Cardiac muscle cell (in vitro differentiated cells and primary cell): ENCODE measurements at places on chromosomes 1 and 21. TPM values are rescaled to one million over a fixed set of nuclear protein-coding genes. Genes with fewer than 3 reads are reported as not detected.
A peak's percentile ranks its signal among the peaks of the same experiment; 100 is the strongest.

- H3K4me1 ChIP-seq: peaks cover 6% of the 10 kb centered on the region
- no peak for DNase-seq
- no peaks in the 10 kb centered on the region for H3K36me3 ChIP-seq
- H3K27ac ChIP-seq: no peak overlapping the region
- H3K4me3 ChIP-seq: peak overlapping the region; percentile 13
Observed at GRCh38 chr1:220884981-220885918, 6.0 kb downstream of the HLX start.

PADI2 gene
- 0.54 and 0.67 TPM in 2 replicates for total RNA-seq

GRCh38 chr1:192812420-192813209, 3.8 kb downstream of the RGS2 start:
- no peak overlapping the region for H3K27ac ChIP-seq
- H3K36me3 ChIP-seq: peaks cover 6% of the 10 kb centered on the region
- no peak overlapping the region for H3K4me3 ChIP-seq
- H3K4me1 ChIP-seq: no peaks in the 10 kb centered on the region

MTF1 gene
- 1.5 and 1.6 TPM in 2 replicates for total RNA-seq

DNA sequence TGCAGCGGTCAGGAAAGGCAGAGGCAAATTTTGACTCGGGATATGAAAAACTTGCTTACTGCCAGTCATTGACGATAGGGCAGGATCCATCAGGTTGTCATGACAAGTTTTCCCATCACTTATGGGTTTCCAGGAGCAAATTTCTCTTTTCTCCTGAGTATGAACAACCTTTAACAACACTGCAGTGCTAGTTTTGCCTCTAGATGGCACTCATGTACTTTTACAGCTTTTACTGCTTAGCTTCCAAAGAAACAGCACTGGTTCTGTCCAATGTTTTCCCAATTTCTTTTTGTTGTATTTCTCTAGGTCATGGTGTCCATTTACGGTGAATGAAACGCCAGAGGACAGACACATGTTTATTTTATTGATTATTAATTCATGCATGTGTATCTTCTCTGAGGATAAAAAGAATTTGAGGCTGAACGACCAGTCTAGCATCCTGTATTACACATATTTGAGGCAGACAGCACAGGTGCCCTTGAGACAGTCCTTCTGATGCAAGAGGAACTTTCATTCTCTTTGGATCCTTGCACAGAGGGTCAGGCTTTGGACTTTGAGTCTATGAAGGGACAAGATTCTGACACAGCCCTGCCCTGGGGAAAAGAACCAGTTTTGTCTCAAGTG, 112.3 kb upstream of the TRABD2B start:
- H3K36me3 ChIP-seq: no peaks in the 10 kb centered on the region
- no peak overlapping the region for H3K27ac ChIP-seq
- H3K4me3 ChIP-seq: no peak overlapping the region
- H3K4me1 ChIP-seq: no peaks in the 10 kb centered on the region
- H3K27me3 ChIP-seq: peaks cover 2% of the 10 kb centered on the region
- peak; percentile 76 for DNase-seq

- H3K27me3 ChIP-seq: no peaks in the 10 kb centered on the region
- no peak overlapping the region for H3K4me3 ChIP-seq
- no peak overlapping the region for H3K27ac ChIP-seq
- DNase-seq: no peak
Observed at GRCh38 chr1:75808921-75809320, 12.2 kb downstream of the MSH4 start.

CCDC17 gene
- 2.9 and 7.5 TPM in 2 replicates for total RNA-seq

DENND2C gene
- total RNA-seq: 1.8 TPM in 2 replicates

DNA sequence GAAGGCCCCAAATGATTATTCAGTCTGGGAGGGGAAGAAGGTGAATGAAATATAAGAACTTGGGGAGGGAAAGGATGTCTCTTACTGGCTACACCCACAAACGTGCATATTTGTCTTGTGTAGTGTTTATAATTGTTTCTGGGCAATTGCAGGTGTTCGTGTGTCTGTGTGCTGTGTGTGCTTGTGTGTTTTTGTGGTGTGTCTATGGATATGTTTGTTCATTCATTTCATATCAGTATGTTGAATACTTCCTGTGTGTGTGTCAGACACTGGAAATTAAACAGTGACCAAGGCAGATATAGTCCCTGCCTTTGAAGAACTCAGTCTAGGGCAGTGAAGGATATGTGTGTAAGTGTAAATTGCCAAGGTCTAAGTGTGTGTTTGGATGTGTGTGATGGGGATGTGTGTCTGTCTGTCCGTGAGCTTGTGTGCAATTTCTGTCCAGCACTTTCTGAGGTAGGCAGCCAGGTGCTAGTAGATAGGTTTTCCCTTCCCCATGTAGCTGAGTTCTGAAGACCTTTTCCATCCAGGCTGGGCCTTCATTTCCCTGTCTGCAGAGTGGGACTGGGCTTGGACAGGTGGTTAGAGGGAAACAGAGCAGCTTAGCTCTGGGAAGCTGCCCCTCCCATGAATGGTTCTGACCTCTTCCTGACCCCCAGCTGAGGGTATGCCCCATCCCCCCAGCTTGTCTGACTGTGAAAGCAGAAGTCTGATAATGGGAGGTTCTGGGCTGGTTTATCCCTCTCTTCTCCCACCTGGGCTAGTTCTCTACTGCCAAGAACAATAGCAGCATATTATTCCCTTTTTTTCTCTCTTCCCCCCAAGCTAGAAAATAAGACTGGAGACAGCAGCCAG, 3.8 kb downstream of the AGO1 start:
- peak overlapping the region; percentile 71 for H3K27ac ChIP-seq
- H3K36me3 ChIP-seq: peaks cover 8% of the 10 kb centered on the region
- peaks cover 40% of the 10 kb centered on the region for H3K4me1 ChIP-seq
- no peaks in the 10 kb centered on the region for H3K27me3 ChIP-seq

- no peaks in the 10 kb centered on the region for H3K36me3 ChIP-seq
- no peak overlapping the region for H3K4me3 ChIP-seq
- no peaks in the 10 kb centered on the region for H3K4me1 ChIP-seq
- DNase-seq: no peak
Observed at GRCh38 chr21:35139382-35139715, 90.2 kb upstream of the RUNX1 start.

GRCh38 chr21:41861987-41862386, 17.2 kb downstream of the PRDM15 start:
- H3K27ac ChIP-seq: no peak overlapping the region
- no peaks in the 10 kb centered on the region for H3K36me3 ChIP-seq
- no peak for DNase-seq
- H3K4me3 ChIP-seq: no peak overlapping the region

DNA sequence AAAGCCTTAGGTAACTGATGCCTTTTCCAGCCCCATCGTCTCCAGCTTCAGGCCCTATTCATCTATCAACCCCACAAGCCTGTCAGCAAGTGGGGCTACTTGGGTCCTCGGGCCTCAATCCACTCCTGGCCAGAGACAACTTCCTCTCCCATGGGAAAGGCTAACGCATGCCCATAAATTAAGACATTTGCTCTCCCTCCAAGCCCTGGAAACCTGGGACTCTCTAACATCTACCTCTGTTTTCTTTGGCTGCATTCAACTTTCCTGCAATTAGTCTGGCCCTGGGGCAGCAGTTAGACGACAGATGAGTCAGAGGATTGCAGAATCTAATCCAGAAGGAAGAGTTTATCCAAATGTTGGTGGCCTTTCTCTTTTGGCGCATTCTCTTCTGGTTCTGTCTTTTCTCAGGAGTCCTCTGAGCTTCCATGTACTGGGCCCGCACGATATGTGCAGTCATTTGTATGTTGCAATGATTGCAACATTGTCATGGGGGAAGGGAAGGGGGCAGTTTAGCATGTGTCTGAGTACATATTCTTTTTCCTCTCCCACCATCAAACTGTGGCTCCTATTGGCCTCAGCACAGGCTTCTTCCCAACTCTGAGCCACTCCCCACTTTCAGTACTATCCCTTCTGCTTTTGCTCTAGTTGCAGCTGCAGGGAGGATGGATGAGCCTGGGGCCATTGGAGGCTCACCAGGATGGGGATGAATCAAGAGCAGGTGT, 54.4 kb downstream of the NAV1 start:
- H3K4me3 ChIP-seq: no peak overlapping the region
- no peaks in the 10 kb centered on the region for H3K4me1 ChIP-seq
- DNase-seq: no peak
- no peaks in the 10 kb centered on the region for H3K27me3 ChIP-seq

RNU1-2 gene
- total RNA-seq: under 0.01 TPM in 2 replicates

DNA sequence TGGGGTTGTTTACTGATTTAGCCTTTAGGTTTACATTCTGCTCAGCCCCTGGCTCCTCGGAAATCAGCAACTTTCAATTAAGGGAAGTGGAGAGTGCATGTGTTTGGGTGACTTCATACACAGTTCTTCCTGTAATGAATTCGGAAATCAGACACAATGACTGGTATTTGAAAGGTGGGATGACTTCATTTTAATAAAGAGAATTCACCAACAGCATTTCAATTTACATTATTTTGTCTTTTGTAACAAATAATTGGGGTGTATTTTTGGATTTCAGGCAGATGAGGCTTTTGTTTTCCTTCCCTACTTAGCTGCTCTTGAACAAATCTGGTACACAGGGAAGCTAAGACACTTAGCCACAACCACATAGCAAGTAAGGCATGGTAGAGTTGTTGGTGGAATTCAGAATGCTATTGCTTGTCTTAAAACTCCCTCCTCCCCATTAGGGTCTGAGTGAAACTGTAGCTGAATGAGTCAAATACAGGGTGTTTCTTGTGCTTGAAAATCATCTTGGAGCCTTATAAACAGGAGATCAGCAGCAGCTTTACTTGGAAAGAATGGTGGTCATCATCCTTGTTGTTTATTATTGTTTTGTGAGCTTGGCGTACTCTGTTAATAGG, 917 bp downstream of the STX12 start:
- no peaks in the 10 kb centered on the region for H3K27me3 ChIP-seq
- peak; percentile 26 for DNase-seq
- H3K4me3 ChIP-seq: peak overlapping the region; percentile 88
- no peaks in the 10 kb centered on the region for H3K36me3 ChIP-seq

WNT4 gene
- 0.04 TPM in 1 of 2 replicates, not detected in the other for total RNA-seq

DNA sequence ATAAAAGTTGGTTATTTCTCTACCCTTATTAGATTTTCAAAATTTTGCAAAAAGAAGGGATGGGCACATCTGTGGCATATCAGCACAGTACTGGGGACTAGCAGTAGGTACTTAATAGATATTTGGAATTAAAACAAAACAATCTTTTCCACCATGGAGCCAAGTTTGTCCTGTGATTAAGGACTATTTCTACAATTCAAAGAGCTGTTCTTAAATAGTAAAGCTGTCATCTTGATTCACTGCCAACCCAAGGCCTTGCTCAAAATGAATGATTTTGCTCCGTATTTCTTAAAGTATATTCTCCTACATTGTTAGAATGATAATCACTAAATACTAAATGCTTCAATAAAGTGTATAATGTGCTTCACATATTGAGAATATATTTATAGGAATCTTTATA, 169.9 kb downstream of the S1PR1 start:
- H3K4me3 ChIP-seq: no peak overlapping the region
- no peaks in the 10 kb centered on the region for H3K36me3 ChIP-seq
- H3K27me3 ChIP-seq: no peaks in the 10 kb centered on the region
- no peak for DNase-seq

DNA sequence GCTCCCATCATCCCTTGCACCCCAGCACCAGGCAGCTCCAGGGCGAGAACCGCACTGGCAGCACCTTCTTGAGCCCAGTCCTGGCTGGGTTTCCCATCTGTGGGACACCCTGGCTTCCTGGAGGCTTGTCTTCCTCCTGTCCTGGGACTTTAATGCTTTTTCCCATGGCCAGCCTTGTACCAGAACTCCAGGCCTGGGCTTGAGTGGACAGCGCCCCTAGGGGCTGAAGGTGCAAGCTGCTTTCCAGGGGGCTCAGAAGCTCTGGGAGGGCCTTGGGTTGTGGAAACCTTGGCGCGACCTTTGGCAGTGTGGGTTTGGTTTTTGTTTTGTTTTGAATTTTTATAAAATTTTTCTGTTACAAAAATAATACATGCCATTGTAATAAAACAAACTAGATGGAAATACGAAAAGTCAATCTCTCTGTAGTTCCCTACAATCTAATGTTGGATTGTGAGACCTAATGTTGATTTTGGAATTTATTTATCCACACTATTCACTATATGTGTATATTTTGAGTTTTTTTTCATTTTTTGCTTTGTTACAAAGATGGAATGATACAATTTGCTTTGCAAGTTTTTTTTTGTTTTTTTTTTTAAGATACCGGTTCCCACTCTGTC, 33.8 kb upstream of the RPL11 start:
- H3K36me3 ChIP-seq: no peaks in the 10 kb centered on the region
- H3K4me1 ChIP-seq: no peaks in the 10 kb centered on the region
- H3K4me3 ChIP-seq: no peak overlapping the region
- no peaks in the 10 kb centered on the region for H3K27me3 ChIP-seq
- no peak overlapping the region for H3K27ac ChIP-seq

DNA sequence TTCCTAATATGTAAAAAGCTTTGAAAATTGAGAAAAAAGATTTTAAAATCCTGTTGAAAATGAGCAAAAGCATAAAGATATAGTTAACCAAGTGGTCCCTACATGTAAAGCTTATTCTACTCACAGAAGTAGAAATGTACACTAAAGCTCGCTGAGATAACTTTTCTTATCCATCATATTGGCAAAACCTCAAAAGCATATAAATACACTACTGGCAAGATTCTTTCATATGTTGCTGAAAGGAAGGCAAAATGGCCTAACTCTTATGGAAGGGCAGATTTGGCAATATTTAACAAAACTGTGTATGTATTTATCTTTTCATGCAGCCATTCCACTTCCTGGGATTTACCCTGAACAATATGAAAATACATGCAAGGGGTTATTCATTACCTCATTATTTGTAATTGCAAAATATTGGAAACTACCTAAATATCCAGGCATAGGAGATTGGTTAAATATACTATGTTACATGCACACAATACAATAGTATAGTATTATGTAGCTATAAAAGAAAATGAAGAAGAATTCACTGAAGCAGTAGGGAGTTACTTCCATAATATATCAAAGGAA, 43.2 kb upstream of the LYPLAL1 start:
- no peak overlapping the region for H3K4me3 ChIP-seq
- peak; percentile 52 for DNase-seq
- H3K27me3 ChIP-seq: no peaks in the 10 kb centered on the region
- no peak overlapping the region for H3K27ac ChIP-seq
- no peaks in the 10 kb centered on the region for H3K4me1 ChIP-seq

DNA sequence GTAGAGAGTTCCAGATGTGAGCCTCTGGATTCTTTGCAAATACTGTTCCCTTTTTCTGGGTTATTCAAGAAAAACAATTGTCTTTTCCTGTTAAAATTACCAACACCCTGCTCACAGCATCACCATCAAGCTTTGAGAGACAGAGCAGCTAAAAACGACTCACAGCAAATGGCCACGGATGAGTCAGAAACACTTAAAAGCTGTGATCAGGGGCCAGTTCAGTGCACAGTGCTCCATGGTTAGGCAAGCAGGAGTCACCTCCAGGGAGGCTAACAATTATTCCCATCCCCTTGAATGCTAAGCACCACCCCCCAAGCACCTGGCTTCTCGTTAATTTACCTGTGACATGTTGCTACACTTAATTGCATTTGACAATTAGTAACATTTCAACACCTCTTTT, 128.4 kb upstream of the CAMK1G start:
- H3K27ac ChIP-seq: no peak overlapping the region
- no peaks in the 10 kb centered on the region for H3K27me3 ChIP-seq
- peaks cover 18% of the 10 kb centered on the region for H3K4me1 ChIP-seq
- no peak for DNase-seq
- no peaks in the 10 kb centered on the region for H3K36me3 ChIP-seq

GRCh38 chr1:162992945-162993344, 76.2 kb upstream of the RGS4 start:
- no peak overlapping the region for H3K27ac ChIP-seq
- no peak overlapping the region for H3K4me3 ChIP-seq

NCMAP gene
- total RNA-seq: 0.11 TPM in 1 of 2 replicates, not detected in the other

- DNase-seq: no peak
- H3K27ac ChIP-seq: no peak overlapping the region
- H3K4me3 ChIP-seq: no peak overlapping the region
- H3K36me3 ChIP-seq: no peaks in the 10 kb centered on the region
- H3K27me3 ChIP-seq: no peaks in the 10 kb centered on the region
- H3K4me1 ChIP-seq: peaks cover 4% of the 10 kb centered on the region
Observed at GRCh38 chr1:224497714-224498573, 63.3 kb upstream of the WDR26 start.
